Stimulated activated CD4-positive, alpha-beta T cell treated with anti-CD3 and anti-CD28 coated beads, TNF-alpha, amount 100 ng/mL, for 24 hours (primary cell): ENCODE measurements at places on chromosomes 1 and 21.

GRCh38 chr1:201224666-201225370, 34.2 kb downstream of the IGFN1 start:
- no peak for DNase-seq

GRCh38 chr1:211737115-211738035, 62.0 kb upstream of the NEK2 start:
- no peak for DNase-seq

DNA sequence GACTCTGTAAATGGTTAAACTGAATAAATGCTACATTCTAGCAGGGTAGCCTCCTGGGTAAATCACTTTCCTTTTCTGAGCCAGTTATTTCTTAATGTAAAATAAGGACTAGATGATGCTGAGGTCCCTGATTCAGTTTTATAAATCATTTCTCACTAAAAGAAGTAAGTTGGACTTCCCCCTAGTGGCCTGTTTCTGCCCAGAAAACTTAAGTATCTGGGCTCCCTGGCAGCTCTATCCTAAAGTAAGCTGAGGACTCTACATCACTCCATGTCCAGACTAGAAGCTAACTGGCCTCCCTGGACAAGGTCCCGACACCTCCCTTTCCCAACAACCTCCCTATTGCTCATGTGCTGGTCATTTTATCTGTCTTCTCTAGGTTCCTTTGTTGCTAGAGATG, 3.0 kb downstream of the GPN2 start:
- no peak for DNase-seq

DNA sequence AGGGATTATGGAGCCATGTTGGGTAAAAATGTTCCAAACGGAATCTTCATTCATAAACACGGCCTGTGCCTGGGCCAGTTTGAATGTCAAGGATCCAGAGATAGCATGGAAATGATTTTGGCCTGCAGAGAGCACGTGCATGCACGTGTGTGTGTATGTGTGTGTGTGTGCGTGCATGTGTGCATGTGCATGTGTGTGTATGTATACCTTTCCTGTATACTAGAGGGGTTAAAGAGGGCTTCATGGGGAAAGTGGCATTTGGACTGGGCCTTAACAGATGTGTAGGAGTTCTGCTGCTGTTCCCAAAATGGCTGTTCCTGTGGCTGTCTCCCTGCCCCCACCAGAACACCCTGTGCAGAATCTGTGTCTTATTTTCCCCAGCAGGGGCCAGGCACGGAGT, 21.7 kb downstream of the TTC39A start:
- no peak for DNase-seq

- no peak for DNase-seq
Observed at GRCh38 chr1:245871915-245872314, 635.2 kb downstream of the SMYD3 start.

DNA sequence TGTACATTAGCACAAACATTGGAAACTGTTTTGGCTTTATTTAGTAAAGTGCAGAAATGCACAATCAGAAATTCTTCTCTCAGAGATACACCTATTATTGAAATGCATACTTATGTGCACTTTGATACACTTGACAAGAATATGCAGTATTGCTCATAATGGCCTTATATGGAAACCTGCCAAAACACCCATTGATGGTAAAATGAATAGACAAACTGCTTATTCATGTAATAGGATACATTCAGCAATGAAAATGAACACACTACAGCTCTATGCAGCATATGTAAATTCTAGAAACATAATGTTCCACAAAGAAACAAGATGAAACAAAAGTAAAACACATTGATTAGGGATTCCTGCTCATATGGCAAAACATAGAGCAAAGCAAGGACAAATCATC, 223.9 kb downstream of the S1PR1 start:
- DNase-seq: no peak

DNA sequence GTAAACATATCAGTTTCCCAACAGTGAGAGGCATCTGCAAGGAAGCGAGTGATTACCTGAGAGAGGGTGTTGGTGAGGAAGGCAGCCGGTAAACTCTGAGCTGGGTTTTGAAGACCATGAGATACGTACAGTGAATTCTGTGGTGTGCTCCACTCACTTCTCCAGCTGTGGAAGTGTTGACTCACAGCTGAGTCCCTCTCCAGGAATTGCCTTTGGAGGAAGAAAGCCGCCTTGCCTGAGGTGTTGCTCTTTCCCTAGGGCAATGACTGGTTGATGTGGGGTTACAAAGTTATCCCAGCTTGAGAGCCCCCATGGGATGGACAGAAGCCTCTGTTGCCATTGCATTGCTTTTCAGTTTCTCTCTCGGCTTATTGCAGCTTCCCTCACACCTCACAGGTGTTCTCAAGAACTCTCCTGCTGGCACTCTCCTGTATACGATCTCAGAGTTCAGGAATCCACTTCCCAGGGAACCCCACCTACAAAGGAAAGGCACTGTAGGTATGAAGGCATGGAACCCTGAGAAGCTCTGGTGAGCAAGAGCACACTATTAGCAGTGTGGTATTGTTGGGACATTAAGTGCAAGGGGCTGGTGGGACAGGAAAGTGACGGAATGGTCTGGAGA, 10.8 kb downstream of the NHLH1 start:
- no peak for DNase-seq
